ENCODE measurements at places on chromosomes 5 and 9. TPM values are rescaled to one million over a fixed set of nuclear protein-coding genes. Genes with fewer than 3 reads are reported as not detected.

Gene CER1
- not detected for total RNA-seq

DNA sequence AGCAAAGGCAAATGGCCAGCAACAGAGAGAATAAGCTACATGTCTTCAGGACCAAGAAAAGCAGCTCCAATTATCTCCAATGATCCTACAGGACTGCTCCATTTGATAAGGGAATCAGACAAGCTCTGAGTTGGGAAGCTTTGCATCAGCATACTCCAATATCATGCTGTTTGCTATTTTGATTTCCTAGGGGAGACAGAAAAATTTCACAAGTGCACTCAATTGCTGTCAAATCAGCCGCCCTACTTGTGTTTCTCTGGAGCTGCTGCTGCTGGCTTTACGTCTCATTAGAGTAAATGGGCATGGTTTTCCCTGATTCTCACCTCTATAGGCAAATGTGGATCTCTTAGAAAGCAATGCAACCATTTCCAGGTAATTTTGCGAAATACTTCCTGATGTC lies 201.7 kb downstream of the PRELID2 start:
- DNase-seq = peak; percentile 15

DNA sequence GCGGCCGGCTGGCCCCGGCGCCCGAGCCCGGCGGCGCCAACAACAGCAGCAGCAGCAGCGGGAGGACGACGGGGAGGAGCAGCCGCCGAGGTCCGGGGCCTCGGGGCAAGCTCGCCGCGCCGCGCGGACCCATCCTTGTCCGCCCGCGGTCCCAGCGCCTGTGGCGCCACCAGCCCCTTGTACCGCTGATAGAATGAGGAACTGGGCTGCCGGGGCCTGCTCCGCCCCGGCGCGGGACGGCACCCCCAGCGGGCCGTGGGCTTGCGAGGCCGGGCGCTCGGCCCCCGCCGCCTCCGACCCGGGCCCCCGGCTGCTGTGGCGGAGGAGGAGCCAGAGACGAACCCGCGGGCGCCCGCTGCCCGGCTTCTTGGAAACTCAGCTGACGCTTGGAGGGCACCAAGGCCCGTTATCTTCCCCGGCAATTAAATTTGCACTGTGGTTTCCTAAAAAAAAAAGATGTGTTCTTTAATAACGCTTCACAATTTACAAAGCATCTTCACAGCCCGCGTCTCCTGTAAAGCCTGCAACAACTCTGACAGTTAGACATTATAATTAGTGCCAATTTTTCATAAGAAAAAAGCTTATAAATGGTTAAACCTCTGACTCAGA lies at the start of gene ARSB:
TSS of gene ARSB (minus strand) at position 195 of the 609 bp plus-strand sequence. CDS start at position 133, 62 bp downstream.
- DNase-seq = no peak

DNA sequence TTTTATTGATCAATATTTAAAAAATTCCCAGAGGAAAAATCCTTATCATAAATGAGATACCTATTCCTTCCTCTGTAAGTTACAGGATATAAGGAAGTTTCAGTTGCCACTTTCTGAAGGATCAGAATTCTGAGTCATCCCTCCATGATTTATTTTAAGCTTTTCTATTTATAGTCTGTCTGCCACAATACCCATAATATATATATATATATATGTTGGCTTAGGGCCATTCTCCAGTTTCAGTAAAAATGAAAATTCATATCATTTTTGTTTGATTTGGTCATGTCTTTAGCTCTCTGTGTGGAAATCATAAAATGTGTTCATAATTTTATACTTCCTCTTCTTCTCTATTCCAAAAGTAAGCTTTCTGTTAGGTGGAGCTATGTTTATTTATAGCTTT lies 215.8 kb upstream of the CYLC2 start:
- DNase-seq = no peak

GRCh38 chr5:125595095-125595494 lies 828.1 kb upstream of the GRAMD2B start:
- peak; percentile 77 for DNase-seq

DNA sequence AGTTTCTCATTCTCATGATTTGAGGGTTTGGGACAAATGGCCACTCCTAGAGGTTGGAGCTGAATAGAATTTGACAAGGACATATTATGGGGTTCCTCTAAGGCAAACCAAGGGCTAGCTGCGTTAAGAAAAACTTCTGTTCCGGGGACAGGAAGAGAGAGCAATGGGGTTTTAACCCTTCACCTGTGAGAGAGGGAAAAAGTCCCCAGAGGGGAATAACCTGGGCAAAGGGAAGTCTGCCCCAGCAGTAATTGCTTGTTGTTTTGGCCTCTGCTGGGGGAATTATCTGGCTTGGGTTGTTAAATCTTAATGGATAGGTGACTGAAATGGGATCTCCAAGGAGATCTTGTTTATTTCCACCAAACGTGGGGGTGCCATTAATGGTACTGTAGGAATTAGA lies 110.1 kb upstream of the MOCS2 start:
- DNase-seq = no peak

- no peak for DNase-seq
Observed at GRCh38 chr5:6274846-6275543, 103.4 kb downstream of the MED10 start.

Gene SKP2
- 36.3 TPM for total RNA-seq

GRCh38 chr5:1026700-1027621 lies 18.4 kb downstream of the NKD2 start:
- DNase-seq = no peak

GRCh38 chr5:152556784-152557183 lies 151.7 kb upstream of the NMUR2 start:
- DNase-seq = no peak

Gene CEMIP2
- total RNA-seq = 20.4 TPM

GRCh38 chr5:41808294-41808693 lies 61.9 kb downstream of the OXCT1 start:
- no peak for DNase-seq

DNA sequence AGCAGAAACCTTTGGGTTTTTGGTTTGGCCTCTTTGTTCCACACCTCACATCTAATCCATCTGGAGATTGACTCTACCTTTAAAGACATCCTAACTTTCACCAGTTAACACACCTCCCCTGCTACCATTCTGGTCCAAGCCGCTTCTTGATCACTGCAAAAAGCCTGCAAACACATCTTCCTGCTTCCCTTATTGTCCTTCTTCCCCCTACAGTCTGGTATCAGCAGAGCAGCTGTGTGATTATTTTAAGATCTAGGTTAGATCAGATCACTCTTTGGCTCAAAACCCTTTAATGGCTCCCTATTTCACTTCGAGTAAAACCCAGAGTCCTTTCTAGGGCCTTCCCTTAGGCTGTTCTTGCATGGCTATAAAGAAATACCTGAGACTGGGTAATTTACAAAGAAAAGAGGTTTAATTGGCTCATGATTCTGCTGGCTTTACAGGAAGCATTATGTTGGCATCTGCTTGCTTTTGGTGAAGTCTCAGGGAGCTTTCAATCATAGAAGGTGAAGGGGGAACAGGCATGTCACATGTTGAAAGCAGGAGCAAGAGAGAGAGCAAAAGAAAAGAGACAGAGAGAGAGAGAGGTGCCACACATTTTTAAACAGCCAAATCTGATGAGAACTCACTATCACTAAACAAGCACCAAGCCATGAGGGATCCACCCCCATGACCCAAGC lies 1.5 kb upstream of the TEX10 start:
- DNase-seq = no peak

Gene CNTFR
- not detected for total RNA-seq

DNA sequence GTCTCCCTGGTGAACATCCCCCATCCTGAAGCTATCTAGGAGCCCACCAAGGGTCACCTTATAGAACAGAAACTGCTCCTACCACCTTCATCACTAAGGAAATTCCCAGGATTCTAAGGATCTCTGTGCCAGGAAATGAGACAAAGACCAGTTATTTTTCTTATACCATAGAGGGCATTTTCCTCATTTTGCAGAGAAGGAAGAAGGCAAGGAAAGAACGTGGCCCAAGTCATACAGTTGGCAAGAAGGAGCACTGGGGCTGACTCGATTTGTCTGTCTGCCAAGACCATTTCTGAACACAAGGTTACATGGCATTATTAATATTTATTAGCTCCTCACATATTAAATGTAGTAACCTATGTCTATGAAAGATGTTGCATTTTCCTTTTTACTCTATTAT lies 49.6 kb upstream of the TNFSF15 start:
- peak; percentile 43 for DNase-seq

DNA sequence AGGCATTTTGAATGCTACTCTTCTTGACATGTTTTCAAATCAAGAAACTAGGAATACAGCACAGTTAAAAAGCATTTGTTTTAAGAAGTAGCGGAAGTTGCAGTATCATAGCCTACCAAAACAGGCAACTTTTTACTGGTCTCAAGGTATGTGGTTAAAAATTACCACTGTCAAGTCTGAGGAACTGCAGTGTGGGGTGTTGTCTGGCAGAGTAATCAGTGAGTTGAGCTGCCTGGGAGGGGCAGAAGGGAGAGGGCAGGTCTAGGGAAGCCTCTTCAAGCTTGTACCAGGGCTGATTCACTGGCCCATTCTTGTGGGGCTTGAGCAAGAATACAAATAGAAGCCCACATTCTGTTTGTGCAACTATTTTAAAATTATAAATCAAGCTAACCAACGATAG lies 42.4 kb upstream of the SV2C start:
- no peak for DNase-seq

GRCh38 chr5:27962198-27962597 lies 923.8 kb upstream of the CDH9 start:
- peak; percentile 2 for DNase-seq

DNA sequence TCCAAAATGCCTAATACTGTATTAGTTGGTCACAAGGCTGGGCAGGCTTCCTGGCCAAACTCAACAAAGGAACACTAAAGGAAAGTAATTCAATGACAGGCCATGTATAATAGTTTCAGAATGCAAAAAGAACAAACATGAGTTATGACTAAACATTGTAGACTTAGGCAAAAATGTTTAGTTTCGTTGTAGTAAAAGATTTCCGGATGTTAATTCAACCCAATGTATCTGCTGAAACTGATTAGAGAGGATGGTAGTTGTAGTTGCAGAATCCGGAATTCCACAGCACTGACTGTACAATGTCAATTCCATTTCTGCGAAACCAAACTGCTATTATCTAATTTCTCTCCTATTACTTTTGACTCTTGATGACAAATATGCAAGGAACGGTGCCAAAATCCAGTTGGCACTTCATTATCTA lies 117.9 kb upstream of the FST start:
- DNase-seq = peak; percentile 100

GRCh38 chr5:88518131-88519016 lies 249.7 kb upstream of the TMEM161B start:
- DNase-seq = no peak

- DNase-seq = no peak
Observed at GRCh38 chr9:131025953-131026858, 17.2 kb downstream of the LAMC3 start.

Gene PCAT7
- 0.09 TPM for total RNA-seq

Gene IDNK
- total RNA-seq = 7.6 TPM

DNA sequence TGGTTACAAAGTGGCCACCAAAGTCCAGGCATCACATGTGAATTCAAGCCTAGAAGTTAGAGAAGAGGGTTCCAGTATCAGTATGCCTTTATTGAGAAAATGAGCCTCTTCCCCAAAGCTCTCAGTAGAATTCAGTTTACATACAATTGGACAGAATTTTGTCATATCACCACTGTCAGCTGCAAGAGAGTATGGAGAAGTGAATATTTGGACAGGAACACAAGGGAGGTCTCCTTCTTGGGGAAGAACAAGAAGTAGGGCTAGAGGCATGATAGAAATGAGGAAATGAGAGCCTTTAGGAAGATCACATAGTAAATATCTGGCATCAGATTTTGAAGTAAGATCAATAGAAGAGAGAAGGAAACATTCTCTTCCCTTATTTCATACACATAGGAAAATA lies 27.8 kb upstream of the VLDLR start:
- no peak for DNase-seq

DNA sequence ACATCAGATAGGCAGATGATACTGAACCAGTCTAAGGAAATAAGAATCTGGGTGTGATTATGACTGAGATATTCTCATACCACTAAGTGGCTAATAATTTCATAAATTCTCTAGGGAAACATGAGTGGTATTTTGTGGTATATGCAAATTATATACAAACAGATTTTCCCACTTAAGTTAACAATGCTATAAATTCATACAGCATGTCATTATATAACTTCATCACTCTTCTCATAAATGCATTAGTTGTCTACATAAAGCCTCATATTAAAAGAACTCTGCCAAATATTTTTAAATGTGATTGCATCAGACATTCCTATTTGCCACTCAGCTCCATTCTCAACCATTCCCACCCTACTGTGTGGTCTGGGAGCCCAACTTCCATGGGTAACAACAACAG lies 226.5 kb downstream of the TLE1 start:
- DNase-seq = peak; percentile 16

Gene TMEM252
- not detected for total RNA-seq

Gene PRELID2
- 35.4 TPM for total RNA-seq

DNA sequence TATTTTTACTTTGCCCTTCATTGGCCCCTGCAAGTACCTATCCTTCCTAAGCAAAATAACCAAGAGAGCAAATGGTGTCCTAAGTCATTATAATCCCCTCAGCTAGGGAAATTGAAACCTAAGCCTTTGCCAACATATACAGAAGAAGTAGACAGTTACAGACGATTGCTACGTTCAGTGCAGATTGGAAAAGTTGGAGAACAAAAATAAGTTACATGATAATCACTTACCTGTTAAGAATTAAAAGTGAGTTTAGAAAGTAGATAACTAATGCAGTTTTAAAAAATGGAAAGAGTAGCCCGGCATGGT lies 244.8 kb downstream of the MPDZ start:
- DNase-seq = no peak
